GF-D8 (cell line): ENCODE measurements at places on chromosomes 2 and 18.

DNA sequence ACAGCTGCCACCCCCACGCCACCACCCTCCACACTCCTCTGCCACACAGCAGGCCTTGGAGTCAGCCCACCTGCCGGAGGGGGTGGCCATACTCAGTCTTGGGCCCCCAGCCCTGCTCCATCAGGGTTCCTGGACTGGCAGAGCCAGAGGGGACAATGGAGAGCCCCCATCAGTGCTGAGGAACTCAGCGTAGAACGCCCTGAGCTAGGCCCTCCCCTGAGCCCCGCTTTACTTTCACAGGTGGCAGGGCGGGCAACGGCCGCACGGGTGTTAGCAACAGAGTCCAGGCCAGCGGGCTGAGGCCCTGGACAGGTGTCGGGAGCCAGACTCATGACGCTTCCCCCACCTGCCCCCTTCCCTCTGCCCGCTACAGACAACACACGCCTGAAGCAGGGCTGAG, 47.1 kb downstream of the FOSL2 start:
- no peak for DNase-seq

DNA sequence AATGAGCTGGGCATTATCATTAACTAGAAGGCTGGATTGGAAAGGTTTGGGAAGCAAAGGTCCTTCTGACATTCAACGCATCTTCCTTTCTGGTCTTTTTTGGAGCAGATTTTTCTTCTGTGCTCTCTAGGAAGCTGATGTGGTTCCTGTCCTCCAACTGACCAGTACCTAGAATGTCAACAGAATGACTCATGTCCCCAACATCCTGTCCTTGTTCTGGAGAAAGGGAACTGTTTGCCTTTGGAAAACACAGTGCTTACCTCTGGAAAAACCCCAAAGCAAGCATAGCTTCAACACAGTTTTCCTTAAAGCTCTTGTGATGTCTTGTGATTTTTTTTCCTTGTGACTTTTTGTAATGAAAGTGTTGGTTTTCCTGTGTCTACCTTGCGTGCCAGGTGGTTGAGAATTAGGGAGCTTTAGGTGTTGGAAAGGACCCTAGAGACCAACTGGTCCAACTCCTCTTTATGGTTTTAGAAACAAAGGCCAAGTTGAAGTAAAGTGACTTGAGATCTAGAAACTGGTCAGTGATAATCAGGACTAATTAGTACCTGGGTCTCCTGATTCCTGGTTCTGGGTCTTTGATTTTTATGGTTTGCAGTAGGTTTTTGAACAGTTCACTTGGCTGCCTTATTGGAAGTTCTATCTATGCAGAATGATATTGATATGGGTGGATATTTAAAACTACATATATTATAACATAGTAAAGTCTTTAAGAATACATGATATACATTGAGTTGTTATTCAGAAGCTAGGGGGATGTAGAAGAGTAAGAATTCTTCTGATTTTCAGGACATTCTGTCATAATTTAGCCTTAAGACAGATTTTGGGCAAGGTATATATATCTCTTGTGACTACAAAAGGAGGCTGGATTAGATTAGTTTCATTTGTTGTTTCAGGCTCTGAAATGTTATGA, 70.5 kb downstream of the FMNL2 start:
- DNase-seq: no peak

GRCh38 chr18:3455907-3456685, 6.1 kb downstream of the TGIF1 start:
- DNase-seq: no peak

DNA sequence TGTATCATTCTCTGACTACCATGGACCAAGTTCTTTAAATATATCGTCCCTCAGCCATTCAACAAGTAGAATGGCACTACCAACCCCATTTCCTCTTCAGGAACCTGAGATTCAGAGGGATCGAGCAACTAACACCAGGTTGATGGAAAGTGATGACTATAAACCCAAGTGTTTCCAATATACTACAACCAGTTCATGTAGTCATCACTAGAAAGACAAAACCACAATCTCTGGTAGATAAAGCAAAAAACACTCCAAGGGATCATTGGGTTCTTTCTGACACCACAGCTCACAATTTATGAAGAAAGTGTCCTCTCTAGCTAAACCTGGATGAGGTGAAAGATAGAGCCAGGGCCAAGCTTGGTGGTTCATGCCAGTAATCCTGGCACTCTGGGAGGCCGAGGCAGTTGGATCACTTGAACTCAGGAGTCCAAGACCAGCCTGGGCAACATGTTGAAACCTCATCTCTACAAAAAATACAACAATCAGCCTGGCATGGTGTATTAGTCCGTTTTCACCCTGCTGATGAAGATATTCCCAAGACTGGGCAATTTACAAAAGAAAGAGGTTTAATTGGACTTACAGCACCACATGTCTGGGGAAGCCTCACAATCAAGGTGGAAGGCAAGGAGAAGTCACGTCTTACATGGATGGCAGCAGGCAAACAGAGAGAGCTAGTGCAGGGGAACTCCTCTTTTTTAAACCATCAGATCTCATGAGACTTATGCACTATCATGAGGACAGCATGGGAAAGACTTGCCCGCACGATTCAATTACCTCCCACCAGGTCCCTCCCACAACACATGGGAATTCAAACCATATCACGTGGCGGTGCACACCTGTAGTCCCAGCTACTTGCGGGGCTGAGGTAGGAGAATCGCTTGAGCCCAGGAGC, 2.2 kb downstream of the CD226 start:
- DNase-seq: no peak

DNA sequence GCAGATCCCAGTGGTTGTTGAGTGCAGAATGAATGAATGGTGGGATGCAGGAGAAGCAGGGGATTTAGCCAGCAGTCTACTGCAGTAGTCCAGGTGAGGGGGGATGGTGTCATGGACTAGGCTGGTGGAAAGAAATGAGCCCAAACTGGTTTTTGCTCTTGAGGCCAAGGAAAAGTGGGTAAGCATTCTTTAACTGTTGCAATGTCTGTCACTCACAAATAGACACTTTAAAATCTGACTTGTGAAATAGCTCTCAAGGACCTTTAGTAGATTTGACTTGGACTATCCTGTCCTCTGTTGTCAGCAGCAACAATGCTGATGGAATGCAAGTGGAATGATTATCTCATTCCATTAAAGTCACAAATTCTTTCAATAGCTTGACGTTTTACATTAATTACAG, 37.5 kb upstream of the STK17B start:
- no peak for DNase-seq

- no peak for DNase-seq
Measured at GRCh38 chr18:10732990-10733389, 207.2 kb downstream of the NAPG start.

GRCh38 chr2:221235941-221236340, 336.2 kb downstream of the EPHA4 start:
- DNase-seq: no peak

DNA sequence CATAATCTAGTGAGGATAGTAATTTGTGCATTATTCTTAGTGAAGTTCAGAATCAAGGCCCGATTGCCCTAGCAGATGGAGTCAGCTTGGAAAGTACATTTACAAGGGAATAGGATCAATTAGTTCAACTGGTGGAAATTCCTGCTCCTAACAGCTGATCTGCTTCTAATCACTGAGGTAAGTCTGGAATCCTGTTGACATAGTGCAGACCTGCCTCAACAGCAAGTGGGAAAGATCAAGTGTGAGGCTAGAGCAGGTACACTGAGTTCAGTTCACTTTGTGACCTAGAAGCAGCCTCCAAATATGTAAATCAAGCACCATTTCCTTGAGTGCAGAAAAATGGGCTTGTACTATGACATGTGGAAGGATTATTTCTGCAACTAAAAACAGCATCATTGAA, 111.2 kb upstream of the NOSTRIN start:
- no peak for DNase-seq

DNA sequence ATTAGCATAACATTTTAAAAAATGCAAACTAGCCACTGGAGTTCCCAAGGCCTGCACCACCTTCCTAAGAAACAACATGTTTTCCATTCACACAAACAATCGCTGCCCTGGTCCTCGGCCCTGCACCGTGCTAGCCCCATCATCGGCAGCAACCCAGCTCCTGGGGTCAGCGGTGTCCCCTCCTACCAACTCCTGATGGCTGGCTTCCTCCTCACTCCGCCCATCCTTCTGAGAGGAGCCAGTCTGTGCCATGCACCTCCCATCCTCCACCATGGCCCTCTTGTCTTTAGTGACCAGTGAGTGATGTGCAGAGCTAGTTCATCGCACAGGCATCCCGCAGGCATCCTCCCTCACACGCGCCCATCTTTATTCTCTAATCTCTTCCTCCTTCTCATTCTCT, 81.9 kb downstream of the LONRF2 start:
- DNase-seq: no peak

- DNase-seq: no peak
Measured at GRCh38 chr18:35582899-35583558, 1.5 kb downstream of the GALNT1 start.

GRCh38 chr2:84735389-84735788, 145.5 kb downstream of the TRABD2A start:
- no peak for DNase-seq

DNA sequence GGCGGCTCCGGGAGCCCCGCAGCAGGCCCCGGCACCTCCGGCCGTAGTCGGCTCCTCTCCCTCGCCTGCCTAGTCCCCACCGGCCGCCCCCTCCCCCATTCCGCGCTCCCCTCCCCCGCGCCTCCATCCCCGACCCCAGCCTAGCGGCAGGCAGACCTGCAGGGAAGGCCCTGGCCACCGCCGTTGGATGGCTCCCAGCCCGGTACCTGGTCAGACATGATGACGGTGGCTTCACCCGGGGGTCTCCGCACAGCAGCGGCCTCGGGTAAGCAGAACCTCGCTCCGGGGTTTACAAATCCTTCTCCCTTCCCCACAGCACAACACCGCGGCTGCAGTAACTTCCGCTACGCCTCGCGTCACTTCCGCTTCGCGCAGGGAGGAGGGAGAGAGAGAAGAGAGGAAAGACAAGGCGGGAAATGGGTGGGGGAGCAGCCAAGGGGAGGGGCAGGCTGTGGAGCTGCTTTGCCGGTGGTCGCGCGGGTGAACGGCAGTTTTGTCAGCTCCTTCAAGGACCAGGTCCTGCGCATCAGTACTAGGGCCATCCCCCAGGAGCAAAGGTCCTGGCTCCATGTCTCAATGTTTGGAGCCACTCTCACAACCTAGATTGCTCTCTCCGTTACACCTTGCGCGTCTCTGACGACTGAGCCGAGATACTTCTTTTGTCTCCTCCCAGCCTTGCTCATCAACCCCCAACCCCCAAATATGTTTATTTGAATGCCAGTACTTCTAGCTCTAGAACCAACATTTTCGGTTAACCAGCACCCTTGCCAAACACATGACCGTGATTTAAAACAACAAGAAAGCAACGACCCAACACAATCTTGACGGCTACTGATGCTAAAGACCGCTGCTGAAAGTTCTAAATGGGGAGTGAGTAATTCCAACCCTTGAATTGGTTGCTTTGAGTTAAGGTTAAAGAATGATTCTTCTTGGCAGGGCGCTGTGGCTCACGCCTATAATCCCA, at the start of gene SUMO1:
SUMO1 (minus strand) TSS at position 364 of the 964 bp plus-strand sequence; CDS start at position 218, 146 bp downstream.
- DNase-seq: peak; percentile 69

- DNase-seq: no peak
Measured at GRCh38 chr2:233418761-233419546, 64.7 kb downstream of the DGKD start.

DNA sequence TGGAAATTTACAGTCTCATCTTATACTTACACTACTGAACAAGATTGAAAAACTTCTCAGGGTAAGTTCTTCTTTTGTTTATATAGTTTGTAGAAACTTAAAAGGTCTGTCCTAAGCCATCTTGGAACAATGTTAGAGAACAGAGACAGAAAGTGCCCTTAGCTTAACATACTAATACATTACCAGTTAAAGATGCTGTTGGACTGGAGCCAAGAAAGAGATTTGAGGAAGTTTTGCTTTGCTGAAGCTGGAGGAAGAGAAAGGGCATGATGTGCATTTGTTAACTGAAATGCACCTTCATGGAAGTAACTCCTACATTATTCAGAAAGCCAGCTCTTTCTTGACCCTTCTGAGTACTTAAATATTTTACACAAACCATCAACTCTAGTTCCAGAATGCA, 66.5 kb upstream of the TNFRSF11A start:
- peak; percentile 42 for DNase-seq

GRCh38 chr18:60654298-60654697, 281.7 kb upstream of the MC4R start:
- no peak for DNase-seq

- DNase-seq: no peak
Measured at GRCh38 chr2:70978341-70979179, at the start of gene ANKRD53. TSS of gene ANKRD53 (plus strand) at chr2:70978630. CDS start at chr2:70978646, 16 bp downstream.

- DNase-seq: no peak
Measured at GRCh38 chr18:68417826-68418225, 297.1 kb downstream of the TMX3 start.

DNA sequence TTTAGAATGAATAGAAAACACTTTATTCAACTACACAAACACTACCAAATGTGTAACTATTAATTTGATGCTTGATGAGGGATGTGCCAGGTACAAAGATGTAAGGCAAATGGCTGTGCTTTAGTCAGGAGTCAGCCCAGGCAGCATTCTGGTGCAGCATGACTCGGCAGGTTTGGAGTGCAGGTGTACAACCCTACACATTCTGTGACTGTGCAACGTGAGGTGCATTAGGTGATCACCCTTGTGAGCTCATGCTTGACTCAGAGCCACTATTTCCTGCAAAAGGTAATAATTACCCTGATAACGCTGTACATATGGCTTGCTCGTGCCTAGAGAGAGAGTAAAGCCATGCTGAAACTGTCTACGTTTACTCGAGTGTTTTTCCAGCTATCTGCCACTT, 288.7 kb upstream of the DSEL start:
- no peak for DNase-seq

- no peak for DNase-seq
Measured at GRCh38 chr18:46160050-46160798, 56.0 kb downstream of the HAUS1 start.

GRCh38 chr2:143649226-143649740, 520.1 kb downstream of the ARHGAP15 start:
- no peak for DNase-seq

DNA sequence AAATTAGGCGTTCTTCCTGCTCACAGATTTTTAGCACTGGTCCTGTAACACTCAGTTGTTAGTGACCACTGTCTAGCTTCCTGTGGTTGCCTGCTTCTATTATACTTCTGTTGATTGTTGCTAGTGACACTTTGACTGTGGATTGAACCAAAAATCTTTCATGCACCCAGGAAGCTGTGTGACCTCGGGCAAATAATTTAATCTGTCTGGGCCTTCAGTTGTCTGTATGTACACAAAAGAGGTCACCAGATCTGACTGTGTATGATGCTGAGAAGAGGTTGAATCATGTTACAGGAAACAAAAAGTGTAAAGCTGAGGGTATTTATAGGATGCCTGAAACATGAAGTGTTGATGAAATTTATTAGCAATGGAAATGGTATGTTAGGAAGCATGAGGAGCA, 12.7 kb downstream of the ICOS start:
- no peak for DNase-seq

DNA sequence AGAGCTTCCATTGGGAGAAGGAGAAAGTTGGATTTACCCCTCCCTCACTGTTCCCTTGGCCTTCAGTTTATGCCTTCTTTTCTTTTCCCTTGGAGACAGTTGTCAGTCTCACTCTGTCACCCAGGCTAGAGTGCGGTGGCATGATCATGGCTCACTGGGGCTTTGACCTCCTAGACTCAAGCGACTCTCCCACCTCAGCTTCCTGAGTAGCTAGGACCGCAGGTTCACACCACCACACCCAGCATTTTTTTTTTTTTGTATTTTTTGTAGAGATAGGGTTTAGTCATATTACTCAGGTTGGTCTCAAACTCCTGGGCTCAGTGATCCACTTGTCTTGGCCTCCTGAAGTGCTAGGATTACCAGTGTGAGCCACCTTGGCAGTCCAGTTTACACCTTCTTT, 49.9 kb downstream of the SLC9A4 start:
- DNase-seq: no peak
